ENCODE measurements at places on chromosomes 5 and 9.

DNA sequence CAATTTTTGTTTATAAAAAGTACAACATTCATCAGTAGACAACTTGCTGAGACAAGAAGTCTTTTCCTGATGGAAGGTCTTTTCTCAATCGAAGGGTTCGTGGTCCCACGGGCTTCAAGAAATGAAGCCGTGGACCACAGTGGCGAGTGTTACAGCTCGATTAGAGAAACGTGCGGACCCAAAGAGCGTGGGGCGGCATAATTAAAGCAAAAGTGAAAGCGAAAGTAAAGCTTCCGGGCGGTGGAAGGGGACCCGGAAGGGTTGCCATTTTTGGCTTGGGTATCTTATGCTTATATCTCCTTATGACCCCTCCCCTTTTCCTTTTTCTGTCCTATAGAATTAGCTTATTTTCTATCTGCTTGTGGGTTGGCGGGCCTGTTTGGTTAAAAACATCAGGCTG is 2309.4 kb upstream of the ACO1 start:
- no peak for DNase-seq

DNA sequence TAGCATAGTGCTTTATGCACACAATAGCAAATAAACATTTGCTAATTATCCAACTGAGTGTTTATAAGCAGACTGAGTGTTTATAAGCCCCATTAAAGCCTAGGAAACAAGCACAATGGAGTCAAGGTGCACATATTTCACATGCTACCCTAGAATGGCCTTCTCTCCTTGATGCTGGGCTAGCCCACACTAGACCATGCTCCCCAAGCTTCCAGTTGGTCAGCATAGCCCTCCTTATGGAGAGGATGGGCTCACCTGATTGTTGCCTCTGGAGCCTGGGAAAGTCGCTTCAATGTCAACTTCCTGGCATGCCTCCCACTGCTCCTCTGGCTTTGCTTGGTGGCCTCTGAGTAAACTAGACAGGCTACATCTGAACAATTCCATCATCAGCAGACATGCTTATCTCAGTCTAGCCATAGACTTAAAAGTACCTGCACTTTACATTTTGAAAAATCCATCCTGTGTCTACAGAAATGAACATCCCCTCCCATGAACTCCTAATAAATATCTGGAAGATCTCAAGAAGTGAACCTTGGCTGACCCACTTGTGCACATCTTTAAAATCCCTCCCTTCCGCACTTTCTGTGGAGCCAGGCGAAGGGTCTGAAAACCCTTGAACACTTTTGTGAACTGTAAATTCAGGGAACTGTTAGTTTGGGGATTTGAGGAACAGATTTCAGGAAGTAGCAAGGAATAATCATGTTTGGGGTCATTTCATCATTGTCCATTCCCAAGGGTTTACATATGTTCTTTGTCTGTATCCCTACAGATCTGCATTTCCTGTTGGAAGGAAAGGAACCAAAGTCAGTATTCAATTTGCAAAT is 486.6 kb downstream of the ARHGEF28 start:
- DNase-seq, result no peak

- DNase-seq, result no peak
These were observed 561.3 kb downstream of the IRX1 start for GRCh38 chr5:4156889-4157288.

DNA sequence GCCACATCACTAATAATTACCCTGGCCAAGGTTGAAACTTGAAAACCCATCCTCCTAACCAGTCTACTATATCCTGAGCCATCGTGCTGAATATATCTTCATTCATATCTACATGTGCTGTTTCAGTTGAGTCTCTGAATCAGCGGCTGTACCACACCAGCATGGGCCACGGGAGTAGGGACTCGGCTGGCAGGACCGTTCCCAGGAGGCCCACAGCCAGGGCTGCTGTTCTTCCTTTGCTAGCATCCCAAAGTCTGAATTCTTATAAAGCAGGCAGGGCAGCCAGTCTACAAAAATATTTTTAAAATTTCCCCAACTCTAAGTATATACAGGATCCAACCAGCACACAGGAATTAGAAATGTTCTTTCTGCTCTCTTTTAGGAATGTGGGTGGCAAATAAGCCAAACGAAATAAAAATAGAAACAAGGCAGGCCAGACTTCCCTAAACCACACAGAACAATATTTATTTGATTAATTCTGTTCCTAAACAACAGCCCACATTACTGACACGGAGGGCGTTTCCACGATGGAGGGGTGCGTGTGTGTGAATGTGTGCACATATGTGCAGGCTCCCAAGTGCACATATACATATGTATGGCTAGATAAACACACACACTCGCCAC is 42.8 kb upstream of the EQTN start:
- DNase-seq, result no peak

- no peak for DNase-seq
These were observed 556.8 kb upstream of the DMAC1 start for GRCh38 chr9:8356406-8356805.

- DNase-seq, result no peak
These were observed 30.0 kb downstream of the TRIP13 start for GRCh38 chr5:922436-923280.

DNA sequence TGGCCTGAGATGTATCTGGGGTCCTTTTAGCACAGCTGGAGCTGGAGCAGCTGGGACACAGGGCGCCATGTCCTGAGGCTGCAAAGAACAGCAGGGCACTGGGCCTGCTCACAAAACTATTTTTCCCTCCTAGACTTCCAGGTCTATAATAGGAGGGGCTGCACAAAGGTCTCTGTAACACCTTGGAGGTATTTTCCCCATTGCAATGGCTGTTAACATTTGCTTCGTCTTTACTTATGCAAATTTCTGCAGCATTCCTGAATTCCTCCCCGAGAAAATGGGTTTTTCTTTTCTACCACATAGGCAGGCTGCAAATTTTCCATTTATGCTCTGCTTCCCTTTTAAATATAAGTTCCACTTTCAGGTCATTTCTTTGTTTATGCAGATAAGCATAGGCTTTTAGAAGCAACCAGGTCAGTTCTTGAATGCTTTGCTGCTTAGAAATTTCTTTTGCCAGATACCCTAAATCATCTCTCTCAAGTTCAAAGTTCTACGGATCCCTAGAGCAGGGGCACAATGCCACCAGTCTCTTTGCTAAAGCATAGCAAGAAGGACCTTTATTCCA is 130.8 kb downstream of the PCSK1 start:
- no peak for DNase-seq

- no peak for DNase-seq
These were observed 61.1 kb upstream of the HRH2 start for GRCh38 chr5:175596761-175597189.

DNA sequence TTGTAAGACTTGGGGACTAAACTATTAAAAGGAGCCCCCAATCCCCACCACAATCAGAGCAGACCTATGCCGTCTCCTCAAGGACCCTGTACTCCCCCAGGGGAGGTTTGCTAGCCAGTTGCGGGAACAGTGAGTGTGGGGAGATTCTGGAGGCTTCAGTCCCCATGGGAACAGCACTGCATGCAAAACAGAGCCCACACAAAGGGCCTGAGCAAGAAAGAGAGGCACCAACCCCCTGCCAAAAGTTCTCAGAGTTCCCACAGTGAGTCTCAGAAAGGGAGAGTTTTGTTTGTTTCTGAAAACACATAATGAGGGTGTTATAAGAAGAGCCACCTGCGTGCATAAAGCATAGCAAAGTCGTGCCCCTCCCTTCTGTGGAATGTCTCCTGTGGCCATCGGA is 56.6 kb downstream of the CFAP90 start:
- no peak for DNase-seq

- DNase-seq, result no peak
These were observed 2.8 kb upstream of the HSDL2 start for GRCh38 chr9:112377087-112377486.

- no peak for DNase-seq
These were observed 1.5 kb downstream of the GAS1 start for GRCh38 chr9:86945728-86946200.

- no peak for DNase-seq
These were observed 269.2 kb downstream of the NR3C1 start for GRCh38 chr5:143134269-143134668.

DNA sequence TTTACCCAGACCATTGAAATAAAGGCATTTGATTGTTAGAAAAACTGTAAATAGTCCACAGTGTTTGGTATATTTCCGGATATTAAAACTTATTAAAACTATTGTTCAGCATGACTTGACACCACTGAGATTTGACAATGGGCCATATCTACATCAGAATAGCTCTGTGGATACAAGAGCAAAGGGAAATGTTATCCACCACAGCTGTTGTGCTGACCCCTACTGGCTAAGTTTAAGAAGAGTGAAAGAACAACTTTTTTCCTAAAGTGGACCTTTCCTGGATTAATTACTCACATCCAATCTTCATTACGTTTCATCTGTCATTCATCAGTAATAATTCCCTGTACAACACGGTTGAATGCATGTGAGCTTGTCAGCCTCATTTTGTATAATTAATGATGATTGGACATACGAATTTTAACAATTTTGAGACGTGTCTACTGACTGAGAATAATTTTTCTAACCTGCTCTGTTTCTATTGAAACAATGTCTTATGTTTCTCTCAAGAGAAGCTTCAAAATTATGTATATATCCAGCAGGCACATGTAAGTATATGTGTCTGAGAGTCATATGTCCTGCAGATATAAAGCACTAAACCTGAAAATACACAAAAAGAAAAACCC is 1952.6 kb downstream of the MAT2B start:
- DNase-seq, result no peak

DNA sequence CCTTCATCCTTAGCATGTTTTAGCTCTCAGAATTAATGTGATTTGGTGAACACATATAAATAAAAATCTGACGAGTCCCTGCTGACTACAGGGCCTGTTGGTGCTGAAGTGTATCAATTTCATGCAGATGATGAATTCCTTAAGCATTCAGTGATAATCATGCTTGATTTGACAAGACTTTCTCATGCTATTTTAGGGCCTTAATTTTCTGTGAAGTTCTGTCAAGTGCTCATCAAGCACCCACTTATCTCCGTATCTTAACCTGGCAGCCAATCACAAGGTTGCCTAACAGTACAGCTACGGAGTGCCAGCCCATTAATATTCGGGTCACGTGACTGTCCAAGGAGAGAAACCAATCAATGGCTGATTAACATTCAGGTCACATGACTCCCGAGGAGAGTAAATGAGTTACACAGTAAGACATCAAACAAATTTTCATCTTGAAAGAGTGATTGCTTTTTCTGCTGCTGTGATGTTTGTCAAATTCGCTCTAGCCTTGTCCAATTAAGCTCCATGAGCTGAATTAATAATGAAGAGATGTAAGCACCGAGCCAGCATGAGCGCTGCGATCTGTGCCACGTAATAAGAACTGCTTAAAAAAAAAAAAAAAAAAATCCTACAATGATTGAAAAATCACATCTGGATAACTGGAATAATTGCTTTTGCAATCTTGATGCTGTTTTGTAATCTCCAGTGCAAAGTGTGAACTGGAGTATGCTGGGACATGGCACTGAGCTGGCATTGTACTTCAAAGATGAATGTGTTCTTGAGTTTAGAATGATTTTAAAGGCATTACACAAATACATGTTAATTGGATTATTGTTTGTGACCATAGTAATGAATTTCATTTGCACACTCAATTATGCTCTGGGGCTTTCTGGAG is 104.3 kb upstream of the SPATA31D4 start:
- no peak for DNase-seq

DNA sequence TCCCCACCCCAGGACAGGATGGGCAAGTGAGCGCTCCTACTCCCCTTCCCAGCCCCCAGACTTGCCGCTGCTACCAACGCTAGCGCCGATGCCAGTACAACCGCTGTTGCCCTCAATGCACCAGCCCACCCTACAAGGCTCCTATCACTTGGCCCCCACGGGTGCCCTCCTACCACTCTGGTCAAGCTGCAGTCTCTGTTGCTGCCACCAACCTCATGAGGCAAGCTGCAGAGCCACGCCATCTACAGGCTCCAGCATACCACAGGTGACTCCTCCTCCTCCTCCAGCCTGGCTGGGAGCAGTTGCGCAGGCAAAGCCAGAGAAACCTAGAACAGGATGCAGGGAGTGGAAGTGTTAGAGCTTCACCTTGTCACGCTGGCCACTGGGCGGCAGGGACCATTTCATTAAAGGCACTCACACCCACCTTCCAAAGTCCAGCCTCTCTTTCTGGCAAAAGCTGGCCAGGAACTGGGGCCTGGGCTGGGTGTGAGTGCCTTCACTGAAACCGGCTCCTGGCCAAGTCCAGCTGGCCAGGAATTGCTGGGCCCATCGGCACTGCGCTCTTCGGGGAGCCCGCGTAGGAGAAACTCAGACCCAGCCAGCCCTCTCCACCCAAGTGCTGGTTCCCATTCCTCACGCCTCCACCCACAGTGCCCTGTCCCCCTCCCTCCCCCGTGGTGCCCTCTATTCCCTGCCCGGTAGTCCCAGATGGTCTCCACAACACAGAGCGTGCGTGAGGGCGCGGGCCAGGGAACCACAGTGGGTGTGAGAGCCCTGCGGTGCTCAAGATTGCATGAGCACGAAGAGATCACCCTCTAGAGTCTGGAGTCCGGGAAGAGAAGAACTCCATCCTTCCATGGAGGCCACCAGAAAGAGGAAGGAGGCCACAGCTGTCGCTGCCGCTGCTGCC is 1.6 kb upstream of the PCAT7 start:
- no peak for DNase-seq

- no peak for DNase-seq
These were observed 191.9 kb upstream of the PUM3 start for GRCh38 chr9:3035579-3036332.

DNA sequence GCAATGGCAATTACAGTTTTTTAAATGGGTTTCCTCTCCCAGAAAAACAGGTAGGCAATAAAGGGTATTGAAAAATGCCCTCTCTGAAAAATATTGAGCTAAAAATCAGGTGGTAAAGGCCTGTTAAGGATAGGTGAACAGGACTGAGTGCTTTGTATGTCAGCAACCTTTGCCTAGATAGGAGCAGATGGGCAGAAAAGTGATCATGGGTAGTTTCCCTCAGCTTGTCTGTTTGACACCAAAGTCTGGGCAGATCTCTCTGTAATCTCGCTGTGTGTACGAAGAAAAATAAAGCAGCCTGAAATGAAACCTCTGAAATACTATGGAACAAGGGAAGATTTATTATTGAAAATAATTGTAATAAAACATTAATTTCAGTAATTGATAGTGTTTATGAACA is 15.8 kb downstream of the RNF180 start:
- DNase-seq, result no peak

DNA sequence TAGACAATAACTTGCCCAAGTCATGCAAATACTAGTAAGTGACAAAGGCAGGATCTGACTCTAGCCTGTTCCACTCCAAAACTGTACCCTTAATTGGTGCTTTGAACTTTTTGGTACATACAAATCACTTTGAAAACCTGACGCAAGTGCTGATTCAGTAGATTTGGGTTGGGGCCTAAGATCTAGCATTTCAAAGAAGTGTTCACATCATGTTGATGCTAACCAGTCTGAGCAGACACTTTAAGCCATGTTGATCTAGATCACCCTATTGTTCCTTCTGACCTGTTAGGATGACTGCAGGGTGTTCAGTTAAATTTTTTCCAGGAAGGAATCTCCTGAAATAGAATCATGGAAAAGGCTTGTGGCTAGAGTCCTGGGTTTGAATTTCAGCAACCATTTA is 57.7 kb upstream of the CPEB4 start:
- DNase-seq, result no peak

- DNase-seq, result no peak
These were observed 295.2 kb downstream of the ARHGAP26 start for GRCh38 chr5:143065185-143065965.
